Naive thymus-derived CD8-positive, alpha-beta T cell (primary cell): ENCODE measurements at places on chromosomes 2 and 18.

DNA sequence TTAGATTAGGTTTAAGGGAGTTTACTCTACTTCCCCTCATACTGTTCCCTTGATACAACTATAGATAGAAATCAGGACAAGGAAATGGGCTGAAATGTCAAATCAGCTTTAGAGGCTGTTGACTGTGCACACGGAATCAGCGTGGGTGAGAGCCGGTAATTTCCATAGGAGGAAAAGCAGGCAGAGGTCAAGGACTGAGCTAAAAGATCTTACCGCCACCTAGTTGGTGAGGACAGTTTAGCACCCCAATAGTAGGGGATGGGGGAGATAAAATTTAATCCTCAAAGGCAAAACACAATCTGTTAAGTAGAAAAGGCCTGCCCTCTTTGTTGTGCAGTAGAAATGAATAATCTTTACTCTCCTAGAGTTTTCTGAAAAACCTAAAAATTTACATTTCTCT, 1154.5 kb upstream of the CHAC2 start:
- H3K4me1 ChIP-seq = no peaks in the 10 kb centered on the region
- H3K27me3 ChIP-seq = no peaks in the 10 kb centered on the region
- H3K27ac ChIP-seq = no peak overlapping the region
- no peak overlapping the region for H3K4me3 ChIP-seq
- H3K36me3 ChIP-seq = no peaks in the 10 kb centered on the region

DNA sequence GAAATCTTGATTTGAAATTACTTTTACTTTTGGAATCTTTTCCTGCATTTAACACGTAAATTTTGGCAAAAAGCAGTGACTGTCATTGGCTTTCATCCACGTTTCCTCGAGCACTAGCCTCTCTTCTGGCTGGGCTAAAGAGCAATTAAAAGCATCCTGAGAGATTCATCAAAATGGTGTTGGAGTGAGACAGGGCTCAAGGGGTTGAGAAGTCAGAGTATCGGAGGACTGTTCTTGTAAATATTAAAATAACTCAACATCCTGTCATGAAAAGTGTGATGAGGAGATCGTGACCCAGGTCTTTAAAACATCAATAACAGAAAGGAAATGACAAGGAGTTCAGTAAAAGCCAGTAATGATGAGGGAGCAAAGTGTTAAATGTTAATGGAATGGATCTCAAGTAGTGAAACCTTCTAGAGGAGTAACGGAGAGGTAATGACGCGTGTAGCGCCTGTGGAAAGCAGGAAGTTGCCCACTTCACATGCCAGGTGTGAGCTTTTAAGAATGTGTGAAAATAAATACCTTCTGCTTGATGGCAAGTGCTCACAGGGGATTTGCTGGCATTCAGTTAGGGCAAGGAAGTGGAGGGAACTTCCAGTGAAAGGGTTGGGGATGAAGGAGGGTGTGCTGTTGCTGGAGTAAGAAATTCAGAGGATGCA, 754.4 kb downstream of the ADCYAP1 start:
- H3K4me1 ChIP-seq = no peaks in the 10 kb centered on the region
- no peaks in the 10 kb centered on the region for H3K36me3 ChIP-seq
- H3K4me3 ChIP-seq = no peak overlapping the region
- H3K27ac ChIP-seq = no peak overlapping the region
- DNase-seq = no peak

DNA sequence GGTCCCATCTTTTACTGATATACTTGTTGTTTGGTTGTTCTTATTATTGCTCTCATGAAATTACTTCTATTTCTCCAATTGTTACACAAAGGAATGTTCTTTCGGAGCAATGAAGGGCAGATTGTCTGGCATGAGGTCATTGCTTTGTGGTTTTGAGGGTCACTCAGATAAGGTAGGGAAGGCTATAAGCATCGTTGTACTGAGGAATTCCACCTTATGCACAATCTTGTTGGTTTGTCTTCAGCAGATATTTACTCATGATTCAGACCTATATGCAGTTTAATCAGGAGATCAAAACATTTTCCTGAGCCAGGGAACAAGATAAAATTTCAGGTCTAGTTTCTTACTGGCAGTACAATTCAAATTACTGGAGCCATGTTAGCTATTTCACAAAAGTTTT, 163.0 kb upstream of the SPHKAP start:
- H3K27me3 ChIP-seq = no peaks in the 10 kb centered on the region
- no peaks in the 10 kb centered on the region for H3K36me3 ChIP-seq
- no peak overlapping the region for H3K27ac ChIP-seq
- no peak overlapping the region for H3K4me3 ChIP-seq

GRCh38 chr2:113974727-113975126, 84.8 kb downstream of the ACTR3 start:
- H3K27me3 ChIP-seq = no peaks in the 10 kb centered on the region
- H3K4me3 ChIP-seq = no peak overlapping the region
- no peak overlapping the region for H3K27ac ChIP-seq
- no peak for DNase-seq

DNA sequence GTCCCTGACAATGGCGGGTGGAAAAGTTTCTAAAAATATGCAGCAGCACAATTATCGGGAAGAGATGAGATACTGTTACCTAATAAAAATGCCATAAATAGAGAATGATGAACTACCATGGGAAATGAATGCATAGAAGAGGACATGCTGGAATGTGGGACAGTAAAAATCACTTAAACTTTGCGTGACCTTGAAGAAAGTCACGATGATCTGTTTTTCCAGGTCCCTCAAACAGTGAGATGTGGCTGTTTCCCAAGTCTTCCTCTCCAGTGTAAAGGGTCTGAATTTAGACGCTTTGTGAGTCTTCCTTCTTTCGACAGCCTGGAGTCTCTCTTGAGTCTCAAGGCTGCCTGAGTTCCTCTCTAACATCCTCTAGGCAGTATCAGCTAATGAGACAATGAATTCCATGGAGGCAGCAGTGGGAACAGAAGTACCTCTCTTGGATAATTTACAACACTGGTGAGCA, 1.4 kb downstream of the CLUL1 start:
- H3K27ac ChIP-seq = no peak overlapping the region
- no peak overlapping the region for H3K4me3 ChIP-seq
- no peak for DNase-seq

DNA sequence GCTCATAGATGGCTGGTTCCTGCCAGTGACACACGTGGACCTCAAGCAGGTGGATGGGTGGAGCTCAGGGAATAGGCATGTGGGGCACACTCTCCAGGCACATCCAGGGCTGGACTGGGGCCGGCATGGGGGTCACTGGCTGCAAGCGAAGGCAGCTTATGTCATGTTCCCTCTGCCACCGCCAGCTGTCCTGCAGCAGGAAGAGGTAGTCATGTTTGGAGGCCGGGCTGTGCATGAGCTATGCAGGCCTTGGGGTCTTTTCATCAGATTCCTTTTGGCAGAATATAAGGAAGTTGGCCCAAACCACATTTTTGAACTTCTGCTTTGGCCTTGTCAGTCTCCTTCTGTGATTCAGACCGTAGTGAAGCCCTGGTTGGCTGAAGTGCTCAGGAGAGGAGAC, 61.5 kb downstream of the AGAP1 start:
- H3K27me3 ChIP-seq = peaks cover 5% of the 10 kb centered on the region
- no peak for DNase-seq
- no peaks in the 10 kb centered on the region for H3K36me3 ChIP-seq
